Activated T-helper 2 cell treated with anti-CD3 and anti-CD28 coated beads, Interferon-gamma antibody, Interleukin-2, Interleukin-4, amounts not matched to agents 10 μg/mL and 5 μg/mL and 100 μg/mL, durations not matched to agents 14 hours and 24 hours and 36 hours (primary cell): ENCODE measurements at places on chromosomes 6 and 20.

GRCh38 chr20:45269056-45269455 is 14.7 kb upstream of the SLPI start:
- no peak overlapping the region for H3K4me3 ChIP-seq
- H3K36me3 ChIP-seq: no peaks in the 10 kb centered on the region
- DNase-seq: no peak

DNA sequence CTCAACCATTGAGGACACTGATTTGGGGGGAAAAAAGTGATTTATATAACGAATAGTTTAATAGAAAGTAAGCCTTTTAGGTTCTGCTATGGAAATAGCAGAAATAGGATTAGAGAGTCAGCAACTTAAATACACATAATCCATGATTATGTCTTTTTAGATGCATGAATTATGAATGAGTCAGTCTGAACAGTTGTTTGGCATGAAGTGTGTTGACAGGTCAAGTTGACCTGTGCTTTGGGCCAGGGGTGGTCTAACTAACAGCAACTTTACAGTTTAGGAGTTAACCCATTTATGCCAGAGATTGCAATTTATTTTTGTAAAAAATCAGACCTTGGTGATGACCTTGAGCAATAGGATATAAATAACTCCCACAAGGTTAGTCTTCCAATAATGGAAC is 191.3 kb downstream of the MTFR2 start:
- peaks cover 11% of the 10 kb centered on the region for H3K27me3 ChIP-seq
- H3K4me3 ChIP-seq: no peak overlapping the region
- no peak overlapping the region for H3K27ac ChIP-seq
- peaks cover 2% of the 10 kb centered on the region for H3K4me1 ChIP-seq

DNA sequence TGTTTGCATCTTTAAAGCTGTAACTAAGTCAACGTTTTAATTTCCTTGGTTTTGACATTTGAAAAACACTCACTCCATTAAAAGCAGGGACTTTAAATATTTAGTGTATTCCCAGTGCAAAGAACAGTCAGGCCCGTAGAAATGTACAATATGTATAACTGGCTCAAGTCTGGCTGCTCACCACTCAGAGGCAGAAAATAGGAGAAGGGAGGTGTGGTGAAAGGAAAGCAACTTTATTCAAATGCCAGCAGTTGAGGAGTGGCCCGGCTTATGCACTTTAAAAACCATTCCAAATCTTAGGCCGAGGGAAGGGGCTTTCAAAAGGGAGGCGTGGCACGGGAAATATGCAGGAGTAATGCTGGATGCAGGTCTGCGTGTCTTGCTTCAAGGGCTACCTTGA is 120.6 kb downstream of the TMEM200A start:
- no peak overlapping the region for H3K4me3 ChIP-seq
- H3K27ac ChIP-seq: no peak overlapping the region
- H3K27me3 ChIP-seq: no peaks in the 10 kb centered on the region
- peaks cover 28% of the 10 kb centered on the region for H3K4me1 ChIP-seq
- no peak for DNase-seq

GRCh38 chr20:62711703-62712101 is 3.1 kb downstream of the NTSR1 start:
- H3K36me3 ChIP-seq: no peaks in the 10 kb centered on the region
- H3K27ac ChIP-seq: no peak overlapping the region
- H3K4me3 ChIP-seq: no peak overlapping the region
- H3K4me1 ChIP-seq: peaks cover 15% of the 10 kb centered on the region
- DNase-seq: no peak

DNA sequence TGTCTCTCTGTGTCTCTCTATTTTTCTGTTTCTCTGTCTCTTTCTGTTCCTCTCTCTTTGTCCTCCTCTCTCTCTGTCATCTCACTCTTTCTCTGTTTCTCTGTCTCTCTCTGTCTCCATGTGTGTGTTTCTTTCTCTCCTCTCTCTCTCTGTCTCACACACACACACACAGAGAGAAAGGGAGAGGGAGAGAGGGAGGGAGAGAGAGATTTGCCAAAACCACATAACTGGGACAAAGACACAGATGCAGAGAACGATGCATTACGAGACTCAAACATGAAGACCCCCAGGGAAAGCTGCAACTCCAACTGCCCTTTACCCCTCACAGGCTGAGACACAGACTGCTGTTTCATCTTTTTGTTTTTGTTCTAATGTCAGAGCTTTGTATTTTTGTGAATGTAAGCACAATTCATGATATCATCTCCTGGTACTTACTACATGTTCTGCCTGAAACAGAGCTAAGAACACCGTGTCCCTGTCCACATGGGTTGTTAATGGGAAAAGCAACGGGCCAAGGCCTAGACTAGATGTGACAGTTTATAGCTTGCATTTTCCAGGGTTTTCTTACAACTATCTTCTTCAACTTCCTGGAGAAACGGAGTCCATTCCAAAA is 177.1 kb upstream of the ARID1B start:
- H3K4me1 ChIP-seq: no peaks in the 10 kb centered on the region
- H3K4me3 ChIP-seq: no peak overlapping the region
- no peak for DNase-seq
- no peaks in the 10 kb centered on the region for H3K36me3 ChIP-seq
- H3K27me3 ChIP-seq: no peaks in the 10 kb centered on the region
- H3K27ac ChIP-seq: no peak overlapping the region

DNA sequence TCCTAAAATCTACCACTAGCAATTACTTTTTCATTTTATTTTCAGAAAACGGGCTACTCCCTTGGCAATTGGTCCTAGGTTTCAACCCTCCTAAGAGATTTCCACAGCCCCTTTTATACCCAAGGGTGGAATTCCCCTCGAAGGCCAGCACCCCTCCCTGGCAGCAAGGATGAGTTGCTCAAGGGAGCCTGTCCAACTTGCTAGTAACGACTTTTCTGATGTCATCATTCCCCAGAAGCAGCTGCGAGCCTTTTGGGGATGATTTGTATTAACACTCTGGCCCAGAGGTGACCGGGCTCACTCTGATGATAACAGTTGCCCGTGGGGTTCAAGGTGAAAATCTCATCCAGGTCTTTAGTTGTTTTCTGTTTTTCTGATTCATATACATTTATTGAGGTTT is 30.7 kb upstream of the NAA20 start:
- no peaks in the 10 kb centered on the region for H3K4me1 ChIP-seq
- DNase-seq: no peak
- H3K4me3 ChIP-seq: no peak overlapping the region
- no peak overlapping the region for H3K27ac ChIP-seq
- H3K27me3 ChIP-seq: peaks cover 7% of the 10 kb centered on the region
- H3K36me3 ChIP-seq: no peaks in the 10 kb centered on the region

DNA sequence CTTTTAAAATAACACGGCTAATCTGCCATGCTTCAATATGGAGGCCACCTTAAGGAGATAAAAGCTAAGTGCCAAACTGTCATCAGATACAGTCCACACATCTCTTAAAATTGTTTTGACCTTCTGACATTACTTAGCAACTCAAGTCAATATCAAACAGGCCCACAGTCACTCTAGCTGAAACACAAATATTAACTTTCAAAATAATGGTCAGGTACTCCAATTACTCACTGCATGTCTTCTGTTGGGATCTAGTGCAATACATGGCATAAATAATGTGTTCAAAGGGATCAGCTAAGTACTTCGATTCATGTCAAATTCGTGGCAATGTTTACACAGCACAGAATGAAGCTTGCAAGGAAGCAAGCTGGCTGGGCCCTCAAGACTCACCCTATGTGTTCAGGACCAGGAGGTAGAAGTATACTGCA is 133.9 kb upstream of the BEND6 start:
- no peak overlapping the region for H3K4me3 ChIP-seq
- H3K27me3 ChIP-seq: peaks cover 1% of the 10 kb centered on the region
- H3K36me3 ChIP-seq: no peaks in the 10 kb centered on the region
- DNase-seq: no peak

DNA sequence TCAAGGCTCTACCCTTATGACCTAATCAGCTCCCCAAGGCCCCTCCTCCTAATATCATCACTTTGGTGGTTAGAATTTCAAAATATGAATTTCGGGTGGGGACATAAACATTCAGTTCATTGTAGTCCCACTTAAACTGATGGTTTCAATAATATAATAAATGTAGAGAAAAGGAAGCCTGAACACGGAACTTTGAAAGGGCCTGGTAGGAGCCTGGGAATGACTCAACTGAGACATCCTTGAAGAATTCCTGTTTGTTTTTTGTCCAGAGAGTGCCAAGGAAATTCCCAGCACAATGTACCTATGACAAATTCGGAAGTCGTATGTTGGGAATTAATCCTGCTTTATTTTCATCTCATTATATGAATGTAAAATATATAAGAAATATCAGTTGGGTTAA is 457.9 kb downstream of the PLCB1 start:
- H3K4me3 ChIP-seq: no peak overlapping the region
- no peaks in the 10 kb centered on the region for H3K4me1 ChIP-seq
- no peak for DNase-seq
- no peak overlapping the region for H3K27ac ChIP-seq
- H3K36me3 ChIP-seq: no peaks in the 10 kb centered on the region

- H3K36me3 ChIP-seq: peaks cover 2% of the 10 kb centered on the region
- H3K4me3 ChIP-seq: no peak overlapping the region
- DNase-seq: no peak
- H3K27ac ChIP-seq: no peak overlapping the region
- peaks cover 1% of the 10 kb centered on the region for H3K4me1 ChIP-seq
- no peaks in the 10 kb centered on the region for H3K27me3 ChIP-seq
Observed at GRCh38 chr20:52318651-52319050, 127.1 kb upstream of the ZFP64 start.

GRCh38 chr20:37945091-37945547 is 42.2 kb downstream of the VSTM2L start:
- DNase-seq: no peak
- no peaks in the 10 kb centered on the region for H3K4me1 ChIP-seq
- H3K4me3 ChIP-seq: no peak overlapping the region
- no peaks in the 10 kb centered on the region for H3K36me3 ChIP-seq
- no peak overlapping the region for H3K27ac ChIP-seq

DNA sequence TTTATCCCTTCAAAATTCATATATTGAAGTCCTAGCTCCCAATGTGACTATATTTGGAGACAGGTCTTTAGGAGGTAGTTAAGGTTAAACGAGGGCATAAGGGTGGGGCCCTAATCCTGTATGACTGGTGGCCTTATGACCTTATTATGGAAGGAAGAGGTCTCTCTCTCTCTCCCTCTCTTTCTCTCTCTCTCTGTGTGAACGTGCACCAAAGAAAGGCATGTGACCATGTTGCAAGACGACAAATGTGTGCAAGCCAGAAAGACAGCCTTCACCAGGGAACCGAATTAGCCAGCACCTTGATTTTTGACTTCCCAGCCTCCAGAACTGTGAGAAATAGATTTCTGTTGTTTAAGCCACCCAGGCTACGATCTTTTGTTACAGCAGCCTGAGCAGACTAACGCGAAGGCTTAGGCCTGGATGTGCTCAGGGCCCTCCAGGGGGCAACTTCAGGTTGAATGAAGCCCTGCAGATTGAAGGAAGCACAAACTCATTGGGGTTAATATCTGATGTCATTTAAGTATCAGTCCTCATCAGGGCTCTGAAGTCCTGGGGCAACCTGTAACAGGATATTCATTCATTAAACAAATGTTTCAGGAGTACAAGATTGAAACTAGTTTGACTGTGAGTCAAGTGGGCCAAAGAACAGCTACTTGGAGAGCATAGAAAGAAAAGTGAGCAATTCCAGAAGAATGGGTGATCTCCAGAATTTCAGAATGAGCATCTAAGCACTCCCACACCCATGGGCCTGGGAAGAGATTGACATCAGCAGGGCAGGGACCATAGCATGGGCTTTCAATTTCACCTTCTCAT is 157.4 kb upstream of the TNFAIP3 start:
- peaks cover 15% of the 10 kb centered on the region for H3K36me3 ChIP-seq
- H3K4me1 ChIP-seq: peaks cover 77% of the 10 kb centered on the region
- DNase-seq: no peak
- no peaks in the 10 kb centered on the region for H3K27me3 ChIP-seq
- no peak overlapping the region for H3K4me3 ChIP-seq
- H3K27ac ChIP-seq: peak overlapping the region; percentile 61

DNA sequence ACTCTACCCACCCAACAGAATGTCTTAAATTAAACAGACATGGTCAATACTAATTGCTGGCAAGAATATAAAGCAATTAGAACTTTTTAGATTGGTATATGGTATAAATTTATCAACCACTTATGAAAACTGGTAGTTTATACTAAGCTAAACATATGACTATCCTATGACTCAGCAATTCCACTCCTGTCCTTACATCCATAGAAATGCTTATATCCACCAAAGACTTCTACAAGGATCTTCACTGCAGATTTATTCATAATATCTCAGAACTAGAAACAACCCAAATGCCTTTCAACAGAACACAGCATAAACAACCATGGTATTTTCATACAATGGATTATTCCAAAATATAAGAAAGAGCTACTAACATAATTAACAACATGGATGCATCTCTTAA is 4.6 kb downstream of the ZNF184 start:
- peaks cover 41% of the 10 kb centered on the region for H3K4me1 ChIP-seq
- H3K36me3 ChIP-seq: peaks cover 78% of the 10 kb centered on the region
- no peak overlapping the region for H3K4me3 ChIP-seq
- DNase-seq: no peak

GRCh38 chr6:55379895-55380294 is 52.6 kb downstream of the GFRAL start:
- H3K4me3 ChIP-seq: no peak overlapping the region
- no peaks in the 10 kb centered on the region for H3K4me1 ChIP-seq
- no peaks in the 10 kb centered on the region for H3K36me3 ChIP-seq
- DNase-seq: no peak

DNA sequence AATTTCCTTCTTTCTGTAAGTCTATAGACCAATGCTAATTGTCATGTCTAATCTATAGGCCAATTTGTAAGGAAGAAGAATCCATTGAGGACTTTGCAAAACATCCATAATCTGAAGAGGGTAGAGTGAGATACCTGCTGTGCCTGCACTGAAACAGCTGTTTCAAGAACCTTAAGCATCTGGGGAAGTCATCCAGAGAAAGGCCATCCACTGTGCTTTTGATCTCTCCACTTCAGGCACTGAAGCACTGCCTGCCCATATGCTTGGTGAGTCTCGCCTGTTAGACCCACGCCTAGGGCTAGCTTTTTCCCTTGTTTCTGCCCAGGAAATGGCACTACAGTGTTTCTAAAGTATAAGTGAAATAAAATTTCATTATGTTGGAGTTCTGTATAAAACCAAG is 921.8 kb upstream of the EPHA7 start:
- DNase-seq: no peak
- no peak overlapping the region for H3K4me3 ChIP-seq
- no peak overlapping the region for H3K27ac ChIP-seq
- no peaks in the 10 kb centered on the region for H3K27me3 ChIP-seq
- H3K4me1 ChIP-seq: no peaks in the 10 kb centered on the region

DNA sequence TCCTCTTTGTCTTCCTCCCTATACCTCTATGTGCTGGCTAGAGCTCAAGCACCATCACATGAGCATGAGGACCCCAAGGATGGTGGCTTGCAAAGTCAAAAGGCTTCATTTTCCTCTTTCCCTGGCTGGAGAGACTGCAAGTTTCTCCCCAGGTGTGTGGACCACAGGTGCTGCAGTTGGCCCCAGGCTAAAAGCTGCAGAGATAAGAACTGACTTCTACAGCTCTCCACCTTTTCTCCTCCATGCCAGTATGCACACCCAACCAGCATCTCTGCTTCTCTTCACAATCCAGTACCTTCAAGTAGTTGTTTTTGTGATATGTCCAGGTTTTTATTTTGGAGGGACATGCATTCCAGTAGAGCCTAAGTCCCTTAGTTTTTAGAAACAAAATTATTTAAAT is 29.1 kb downstream of the PRKN start:
- H3K36me3 ChIP-seq: no peaks in the 10 kb centered on the region
- H3K27ac ChIP-seq: no peak overlapping the region
- no peak for DNase-seq
- no peaks in the 10 kb centered on the region for H3K4me1 ChIP-seq
- H3K4me3 ChIP-seq: no peak overlapping the region
